Mammary epithelial cell (primary cell): ENCODE measurements at places on chromosomes 4 and X.

DNA sequence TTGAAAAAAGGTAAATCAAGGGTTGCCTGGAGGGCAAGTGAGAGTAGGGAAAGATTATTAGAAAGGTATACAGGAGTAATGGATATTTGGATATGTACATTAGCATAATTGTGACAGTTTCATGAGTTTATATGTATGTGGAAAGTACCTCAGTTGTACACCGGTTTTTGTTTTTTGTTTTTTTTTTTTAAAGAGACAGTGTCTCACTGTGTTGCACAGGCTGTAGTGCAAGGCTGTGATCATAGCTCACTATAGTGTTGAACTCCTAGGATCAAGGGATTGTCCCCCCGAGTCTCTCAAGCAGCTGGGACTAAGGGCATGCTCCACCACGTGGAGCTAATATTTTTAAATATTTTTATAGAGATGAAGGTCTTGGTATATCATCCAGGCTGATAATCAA lies 15.3 kb upstream of the HPGD start:
- no peak for DNase-seq

DNA sequence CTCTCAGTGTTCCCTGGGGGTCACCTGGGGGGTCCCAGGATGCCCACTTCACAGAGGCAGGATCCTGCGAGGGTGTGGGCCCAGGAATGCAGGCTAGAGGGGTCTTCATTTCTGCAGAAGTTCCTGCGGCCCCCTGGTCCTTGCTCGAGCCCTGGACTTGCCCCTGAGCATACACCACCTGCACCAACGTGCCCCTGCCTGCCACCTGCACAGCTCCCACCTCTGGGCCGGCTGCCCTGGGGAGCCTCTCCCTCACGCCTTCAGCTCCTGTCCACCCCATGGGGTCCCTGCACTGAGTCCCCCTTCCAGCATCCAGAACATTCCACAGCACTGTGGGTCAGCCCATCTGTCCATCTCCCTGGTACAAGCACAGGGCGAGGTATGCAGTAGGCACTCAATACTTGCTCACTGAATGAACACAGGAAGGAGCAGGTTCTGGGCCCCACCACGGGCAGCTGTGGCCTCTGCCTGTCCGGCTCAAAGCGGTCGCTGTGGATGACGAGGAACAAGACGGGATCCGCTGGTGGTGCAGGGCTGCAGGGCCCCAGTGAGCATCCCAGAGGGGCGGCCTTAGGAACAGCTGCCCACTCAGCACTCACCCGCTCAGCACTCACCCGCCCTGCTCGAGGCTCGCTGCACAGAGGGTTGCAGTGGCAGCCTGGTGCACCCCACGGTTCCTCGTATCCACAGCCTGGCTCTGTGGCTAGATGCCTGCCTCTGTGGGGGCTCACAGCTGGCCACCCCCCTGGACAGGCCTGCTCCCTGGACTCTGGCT lies 70.5 kb upstream of the MXD4 start:
- no peak for DNase-seq

DNA sequence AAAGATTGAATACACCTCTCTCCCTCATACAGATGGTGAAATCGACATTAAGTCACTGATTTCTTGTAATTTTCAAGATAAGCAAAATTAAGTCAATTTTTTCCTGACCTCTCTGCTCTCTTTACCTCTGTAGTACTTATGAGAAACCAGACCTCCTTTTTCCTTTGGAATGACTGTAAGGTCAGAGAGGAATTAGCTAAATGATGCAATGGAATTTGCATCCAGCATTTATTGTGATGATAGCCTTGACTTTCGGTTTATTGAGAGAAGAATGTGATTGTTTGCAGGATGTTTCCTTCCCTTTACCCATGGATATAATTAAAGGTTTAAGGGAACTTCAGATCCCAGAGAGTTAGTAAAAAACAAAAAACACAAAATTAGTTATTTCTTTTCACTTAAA lies 22.4 kb downstream of the STK26 start:
- DNase-seq, result no peak

DNA sequence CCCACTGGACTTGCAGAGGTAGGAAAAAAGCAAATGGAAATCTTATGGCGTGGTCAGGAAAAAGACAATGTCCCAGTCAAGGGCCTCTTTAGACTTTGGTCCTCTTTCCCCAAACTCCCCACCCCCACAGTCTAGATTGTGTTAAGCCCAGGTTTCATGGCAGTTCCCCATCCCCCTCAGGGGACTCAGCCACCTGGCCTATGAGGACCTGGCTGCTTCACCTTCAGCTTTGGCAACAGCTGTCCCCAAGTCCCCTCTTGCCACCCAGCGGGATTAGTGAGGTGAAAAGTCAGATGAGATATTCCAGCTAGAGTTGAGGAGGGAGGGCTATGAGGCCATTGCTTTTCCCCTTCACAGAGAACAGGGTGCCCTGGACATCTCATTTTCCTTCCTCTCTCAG lies 457 bp downstream of the RIPPLY1 start:
- no peak for DNase-seq

DNA sequence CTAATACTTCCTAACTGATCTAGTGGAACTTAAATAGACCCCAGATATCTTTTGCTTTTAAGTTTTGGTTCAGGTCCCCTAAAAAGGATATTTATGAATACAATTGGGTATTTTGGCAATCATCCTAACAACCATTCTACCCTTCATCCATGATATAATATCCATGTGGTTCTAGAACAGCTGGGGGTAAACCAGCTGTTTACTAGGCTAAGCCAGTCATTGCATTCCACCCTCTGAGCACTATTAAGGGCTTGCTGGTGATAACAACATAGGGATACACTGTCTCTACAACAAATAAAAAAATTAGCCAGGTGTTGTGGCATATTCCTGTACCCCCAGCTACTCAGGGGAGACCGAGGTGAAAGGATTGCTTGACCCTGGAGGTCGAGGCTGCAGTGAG lies 54.8 kb upstream of the MAPK10 start:
- no peak for DNase-seq

- DNase-seq, result no peak
These were observed 18.5 kb upstream of the PROM1 start for GRCh38 chr4:16102356-16102755.

DNA sequence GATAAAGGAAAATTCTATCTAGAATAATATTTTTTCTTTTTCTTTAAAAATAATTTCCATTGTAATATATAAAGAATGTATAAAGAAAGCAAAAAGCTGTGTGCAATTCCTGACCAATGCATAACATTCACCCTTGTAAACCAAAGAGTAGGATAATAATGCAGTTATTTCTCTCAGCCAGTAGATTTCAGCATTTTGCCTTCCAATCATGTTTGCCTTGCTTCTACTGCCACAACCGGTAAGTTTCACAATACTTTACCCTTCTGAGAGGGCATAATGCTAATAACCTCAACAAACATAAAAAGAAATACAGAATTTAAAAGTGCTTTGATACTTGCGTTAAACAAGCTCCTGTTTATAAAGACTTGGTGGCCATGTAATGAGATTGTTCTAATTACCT lies 59.9 kb downstream of the CHIC2 start:
- DNase-seq, result no peak

DNA sequence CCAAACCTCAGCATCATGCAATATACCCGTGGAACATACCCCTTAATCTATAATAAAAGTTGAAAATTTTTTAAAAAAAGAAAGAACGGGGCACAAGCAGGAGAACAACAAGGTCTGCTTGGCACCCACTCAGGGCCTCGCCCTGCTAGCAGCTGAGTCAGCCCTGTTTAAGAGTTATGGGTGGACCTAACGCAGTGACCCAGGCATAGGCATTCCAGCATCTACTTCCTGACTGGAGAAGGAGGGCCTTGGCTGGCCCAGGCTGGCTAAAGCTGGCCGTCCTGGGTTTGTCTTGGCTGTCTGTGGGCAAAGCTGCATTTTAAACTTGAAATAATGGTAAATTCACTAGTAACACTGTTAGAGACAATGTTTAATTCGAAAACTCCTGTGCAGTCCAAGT lies 236.7 kb upstream of the PGRMC2 start:
- peak; percentile 80 for DNase-seq

- DNase-seq, result no peak
These were observed 65.3 kb upstream of the EFNB1 start for GRCh38 chrX:68763481-68763880.

DNA sequence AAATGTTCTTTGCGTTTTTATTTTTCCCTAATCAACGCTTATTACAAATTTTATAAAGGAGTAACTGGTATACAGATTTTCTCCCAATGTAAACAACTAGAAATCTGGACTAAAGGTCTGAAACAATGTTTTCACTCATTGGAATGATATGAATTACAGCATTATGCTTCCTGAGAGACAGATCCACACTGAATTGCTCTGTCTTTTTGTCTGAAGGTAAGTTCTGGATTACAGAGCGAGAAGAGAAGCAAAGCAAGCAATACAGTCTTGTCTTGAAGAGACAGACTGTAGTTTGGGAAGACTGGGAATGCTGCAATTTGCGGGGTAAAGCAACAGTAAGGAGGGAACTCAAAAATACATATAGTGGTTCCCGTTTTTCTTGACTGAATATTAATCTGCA lies 262.2 kb upstream of the PABPC4L start:
- no peak for DNase-seq

GRCh38 chr4:13176741-13177142 lies 307.4 kb downstream of the RAB28 start:
- no peak for DNase-seq

DNA sequence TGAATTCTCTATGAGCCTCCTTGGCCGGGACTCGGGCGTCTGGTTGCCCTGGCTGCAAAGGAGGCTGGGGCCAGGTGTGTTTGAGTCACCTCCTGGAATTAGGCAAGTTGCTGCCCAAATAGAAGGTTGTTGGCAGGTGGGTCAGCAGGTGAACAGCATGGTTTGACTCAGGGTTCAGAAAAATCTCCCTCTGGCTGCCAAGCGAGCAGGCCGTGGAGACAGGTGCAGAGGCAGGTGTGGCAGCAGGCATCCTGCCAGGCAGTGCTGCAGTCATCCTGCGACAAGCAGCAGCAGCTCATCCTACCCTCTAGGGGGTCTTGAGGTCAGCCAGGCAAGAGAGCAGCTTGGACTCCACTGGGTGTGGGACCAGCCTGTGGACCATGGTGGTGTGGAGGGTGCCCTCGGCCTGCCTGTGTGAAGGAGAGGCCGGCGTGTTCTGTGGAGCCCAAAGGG lies 8.2 kb downstream of the MSANTD1 start:
- peak; percentile 24 for DNase-seq
